ENCODE measurements at places on chromosomes 16 and 17. TPM values are rescaled to one million over a fixed set of nuclear protein-coding genes. Genes with fewer than 3 reads are reported as not detected.
A peak's percentile ranks its signal among the peaks of the same experiment; 100 is the strongest.

GRCh38 chr17:36470499-36470898, 16.0 kb upstream of the ZNHIT3 start:
- DNase-seq, result no peak

DNA sequence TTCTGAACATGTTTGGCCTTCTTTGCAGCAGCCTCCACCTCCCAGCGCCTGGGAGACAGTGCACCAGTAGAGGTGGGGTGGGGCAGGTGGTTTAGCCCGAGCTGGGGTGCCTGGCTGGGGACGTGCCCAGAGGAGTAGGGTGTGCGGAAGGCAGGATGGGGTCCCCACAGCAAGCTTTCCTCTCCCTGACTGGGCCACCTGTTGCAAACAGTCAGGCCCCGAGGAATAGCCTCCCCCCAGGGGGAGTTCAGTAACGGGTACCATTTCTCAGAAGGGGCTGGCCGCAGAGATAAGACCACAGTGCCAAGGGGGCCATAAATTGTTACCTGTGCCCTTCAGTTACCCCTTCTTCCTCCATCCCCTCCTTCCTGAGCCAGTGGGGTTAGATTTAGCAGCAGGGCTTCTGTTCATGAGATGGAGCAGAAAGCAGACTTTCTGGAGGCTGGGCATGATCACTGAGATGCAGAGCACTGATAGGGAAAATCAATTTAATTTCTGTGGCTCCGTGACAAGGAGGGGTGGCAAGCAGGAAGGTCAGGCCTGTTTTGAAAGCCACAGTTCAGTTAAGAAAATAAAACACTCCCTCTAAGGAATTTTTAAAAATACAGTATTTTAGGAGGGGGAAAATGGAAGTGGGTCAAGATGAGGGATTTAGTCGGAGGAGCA, 181.9 kb downstream of the MSI2 start:
- no peak for DNase-seq

DNA sequence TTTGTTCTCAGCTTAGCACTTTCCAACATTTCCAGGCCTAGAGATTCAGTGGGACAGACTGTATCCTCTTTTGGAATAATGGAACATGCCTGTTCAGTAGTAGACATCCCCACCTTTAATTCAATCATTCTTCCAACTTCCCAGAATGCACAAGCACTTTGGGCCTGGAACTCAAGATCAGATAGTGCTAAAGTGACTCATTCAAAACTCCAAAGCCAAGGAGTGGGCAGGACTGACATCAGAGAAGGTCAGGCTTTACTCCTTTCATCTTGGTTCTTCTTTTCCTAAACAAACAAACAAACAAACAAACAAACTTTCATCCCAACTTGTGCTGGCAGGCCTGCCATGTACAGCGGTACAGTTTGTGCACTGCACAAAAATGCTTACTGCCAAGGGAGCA, 172.0 kb downstream of the AXIN2 start:
- DNase-seq, result peak; percentile 78

Gene ZCCHC14
- 5.4 TPM for total RNA-seq

Gene ZNF48
- total RNA-seq, result 6.3 TPM

All from GM23248 (cell line).